Activated CD4-positive, alpha-beta T cell treated with anti-CD3 and anti-CD28 coated beads, Interleukin-2, amount 50 U/mL, for 24 hours (primary cell): ENCODE measurements at places on chromosomes 2 and 18.

GRCh38 chr18:59264651-59265245 is 8.5 kb downstream of the RAX start:
- no peak for DNase-seq

DNA sequence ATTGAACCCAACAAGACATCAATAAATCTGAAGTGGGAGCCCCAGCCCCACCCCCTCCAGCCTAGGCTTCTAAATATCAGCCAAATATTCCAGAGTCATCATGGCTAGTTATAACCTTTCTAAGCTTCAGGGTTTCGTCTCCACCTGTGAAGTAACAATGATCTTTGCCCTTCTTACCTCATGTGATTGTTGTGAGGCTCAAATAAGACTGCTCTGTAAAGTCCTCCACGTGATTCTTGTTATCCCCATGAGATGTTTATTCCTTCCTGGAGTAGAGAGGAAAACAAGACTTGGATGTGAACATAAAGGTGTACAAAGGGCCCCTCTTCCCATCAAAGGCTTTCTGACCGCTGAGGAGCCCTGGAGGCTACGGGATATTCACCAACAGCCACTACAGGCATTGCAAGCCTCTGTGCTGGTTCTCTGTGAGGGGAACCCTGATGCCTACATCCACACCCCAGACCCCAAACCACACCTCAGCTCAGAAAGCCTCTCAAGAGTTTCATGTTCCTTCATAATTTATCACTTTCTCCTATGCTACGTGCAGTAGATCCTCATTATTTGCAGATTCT is 20.1 kb upstream of the REEP1 start:
- DNase-seq = no peak

DNA sequence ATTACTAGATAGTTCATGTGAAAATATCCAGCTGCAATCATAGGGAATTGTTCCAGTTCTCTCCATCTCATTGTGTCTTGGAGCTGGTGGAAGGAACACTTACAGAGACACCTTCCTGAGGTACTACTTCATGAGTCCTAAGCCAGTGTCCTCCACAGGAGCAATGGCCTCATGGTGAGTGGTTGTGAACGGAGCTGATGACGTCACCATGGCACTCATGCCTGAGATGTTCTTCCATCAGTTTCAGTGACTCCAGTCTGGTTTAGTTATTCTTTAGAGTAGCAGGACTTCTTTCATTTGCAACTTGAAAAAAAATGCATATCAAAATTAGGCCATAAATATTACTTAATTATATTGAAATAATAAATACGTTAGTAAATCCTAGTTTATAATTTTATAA is 418.6 kb downstream of the ZNF521 start:
- no peak for DNase-seq

- no peak for DNase-seq
Measured at GRCh38 chr2:75155115-75155514, 44.2 kb downstream of the TACR1 start.

DNA sequence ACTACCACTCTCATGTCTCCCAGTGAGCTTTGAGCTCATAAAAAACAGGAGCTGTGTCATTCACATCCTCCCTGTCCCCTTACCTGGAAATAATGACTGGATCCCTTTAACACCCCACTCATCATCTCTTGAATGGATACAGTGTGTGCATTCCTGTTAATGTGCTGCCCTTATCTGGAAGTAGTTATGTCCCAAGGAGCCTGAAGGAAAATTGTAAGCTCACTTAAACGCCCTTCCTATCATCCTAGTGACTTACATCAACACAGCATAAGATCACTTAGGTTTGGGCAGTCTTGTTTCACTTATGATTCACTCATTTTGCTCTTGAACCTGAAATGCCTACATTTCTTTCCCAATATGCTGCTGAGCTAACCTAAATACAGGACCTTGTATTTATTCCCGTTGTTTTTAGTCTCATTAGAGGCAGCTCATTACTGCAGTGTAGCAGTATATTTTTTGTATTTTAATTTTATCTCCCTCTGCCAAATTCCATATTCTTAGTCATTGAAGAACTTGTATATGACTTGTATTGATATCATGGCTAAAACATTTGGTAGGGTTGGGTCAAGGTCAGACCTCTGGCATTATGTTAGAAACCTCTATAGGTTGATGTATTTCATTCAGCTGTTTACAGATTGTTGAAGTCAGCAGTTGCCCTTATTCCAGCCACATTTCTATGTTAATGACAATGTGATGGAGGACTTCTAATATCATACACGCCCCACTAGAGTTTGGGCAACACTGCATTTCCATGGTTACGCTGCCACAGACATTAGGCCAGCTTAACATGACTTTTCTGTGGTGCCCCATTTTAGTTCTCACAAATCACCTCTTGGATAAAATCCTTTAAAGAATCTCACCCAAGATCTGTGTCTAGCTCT is 72.9 kb downstream of the PKP4 start:
- DNase-seq = no peak

GRCh38 chr18:49804096-49804495 is 9.2 kb downstream of the ACAA2 start:
- no peak for DNase-seq

- DNase-seq = no peak
Measured at GRCh38 chr2:155958834-155959233, 373.7 kb downstream of the NR4A2 start.

- no peak for DNase-seq
Measured at GRCh38 chr2:69095305-69095704, 82.3 kb downstream of the ANTXR1 start.

GRCh38 chr18:48250362-48250907 is 158.7 kb downstream of the ZBTB7C start:
- no peak for DNase-seq

GRCh38 chr18:47689371-47689770 is 241.1 kb downstream of the SMAD2 start:
- no peak for DNase-seq

GRCh38 chr18:48605408-48605845 is 66.6 kb downstream of the CTIF start:
- DNase-seq = no peak

DNA sequence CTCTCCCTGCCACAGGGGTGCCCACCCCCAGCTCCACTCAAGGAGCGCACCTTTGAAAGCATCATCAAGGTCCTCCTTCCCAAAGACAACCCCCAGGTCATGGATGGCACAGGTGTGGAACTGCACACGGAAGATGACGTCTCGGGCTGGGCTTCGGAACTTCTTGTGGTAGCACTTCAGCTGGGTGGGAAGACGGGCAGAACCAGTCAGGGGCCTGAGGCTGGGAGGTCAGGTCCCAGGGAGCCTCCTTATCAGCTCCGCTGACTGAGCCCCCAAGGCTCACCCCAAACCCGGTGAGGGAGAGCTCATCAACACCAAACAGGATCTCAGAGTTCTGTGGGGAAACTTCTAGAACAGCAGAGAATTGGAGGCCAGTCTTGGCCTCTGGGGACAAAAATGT is 117.8 kb downstream of the TNS1 start:
- DNase-seq = no peak

GRCh38 chr2:204051476-204051875 is 114.9 kb downstream of the ICOS start:
- no peak for DNase-seq

DNA sequence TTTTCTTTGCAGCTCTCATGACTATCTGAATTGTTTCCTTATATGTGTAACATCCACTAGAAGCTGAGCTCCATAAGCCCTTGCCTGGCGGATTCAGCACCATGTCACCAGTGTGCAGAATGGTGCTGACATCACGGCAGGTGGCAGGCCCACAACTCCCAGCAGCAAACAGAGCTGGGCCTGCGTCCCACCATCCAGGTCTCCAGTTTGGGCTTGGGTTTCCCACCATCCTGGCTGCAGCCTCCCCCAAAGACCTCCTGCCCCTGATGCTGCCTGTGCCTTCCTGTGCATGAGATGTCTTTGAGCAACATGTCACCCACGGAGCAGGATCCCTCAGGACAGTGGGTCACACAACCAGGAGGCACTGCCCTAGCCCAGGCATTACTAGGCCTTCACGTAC is 113.1 kb downstream of the TNS1 start:
- DNase-seq = no peak

DNA sequence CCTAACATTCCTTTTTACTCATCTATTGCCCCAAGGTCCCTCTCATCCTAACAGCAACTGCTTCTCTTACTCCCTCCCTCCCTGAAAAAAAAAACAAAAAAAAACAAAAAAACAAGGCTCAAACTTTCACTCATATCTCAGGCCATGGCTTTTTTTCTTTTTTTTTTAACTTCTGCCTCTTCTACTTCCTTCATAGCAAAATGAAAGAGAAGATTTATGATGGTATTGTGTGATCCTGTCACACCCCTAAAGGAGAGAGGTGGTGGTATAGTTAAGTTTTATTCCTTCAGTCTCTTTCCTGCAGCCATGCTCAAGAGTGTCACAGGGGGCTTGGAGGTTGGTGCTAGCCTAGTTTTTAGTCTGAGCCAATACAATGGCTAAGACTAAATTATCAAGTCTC is 21.5 kb upstream of the EPC2 start:
- DNase-seq = no peak

DNA sequence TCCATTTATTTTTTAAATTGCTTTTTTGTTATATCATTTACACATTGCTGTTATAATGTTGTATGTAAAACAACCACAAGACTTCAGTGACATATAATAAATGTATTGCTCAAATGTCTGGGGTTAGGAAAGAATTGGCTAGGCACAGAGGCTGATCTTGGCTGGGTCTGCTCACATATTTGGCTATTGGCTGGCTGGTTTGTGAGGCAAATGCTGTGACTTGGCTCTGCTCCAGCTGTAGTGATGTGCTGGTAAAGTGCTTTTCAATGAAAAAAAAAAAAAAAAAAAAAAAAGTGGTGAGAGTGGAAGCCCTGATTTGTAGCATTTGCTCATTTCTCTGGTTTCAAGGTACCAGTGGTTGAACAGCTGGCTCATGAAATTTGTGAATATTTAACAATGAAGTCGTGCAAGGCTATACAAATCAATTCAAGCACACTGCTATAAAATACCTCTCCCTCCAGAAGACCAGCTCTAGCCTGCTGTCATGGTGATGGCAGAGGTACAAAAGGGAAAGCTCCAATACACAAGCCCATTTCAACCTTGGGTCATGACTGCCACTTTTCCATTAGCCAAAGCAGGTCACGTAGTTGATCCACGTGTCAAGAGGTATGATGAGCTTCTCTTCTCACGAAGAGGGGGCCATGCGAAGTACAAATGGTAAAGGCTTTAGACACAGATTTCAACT is 43.7 kb upstream of the RIT2 start:
- no peak for DNase-seq

DNA sequence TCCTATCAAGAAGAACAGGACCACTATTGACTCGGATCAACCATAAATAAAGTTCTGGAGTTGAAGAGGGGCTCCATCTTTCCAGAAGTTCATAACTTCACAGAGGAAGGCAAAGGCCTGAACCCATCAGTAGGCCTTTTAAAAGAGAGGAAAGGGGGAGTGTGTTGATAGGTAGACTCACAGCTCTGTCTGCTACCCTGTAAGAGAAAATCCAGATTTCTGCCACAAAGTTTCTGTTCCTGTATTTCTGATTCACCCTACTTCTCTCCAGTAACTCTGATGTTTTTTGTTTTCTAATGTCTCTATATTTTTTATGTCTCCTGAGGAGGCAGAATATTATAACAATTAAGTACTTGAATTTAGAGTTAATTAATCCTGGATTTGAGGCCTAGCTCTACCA is 564.0 kb downstream of the TNS1 start:
- no peak for DNase-seq

- no peak for DNase-seq
Measured at GRCh38 chr2:205782941-205783340, 100.6 kb downstream of the NRP2 start.

- DNase-seq = no peak
Measured at GRCh38 chr18:11289248-11289647, 139.9 kb upstream of the PIEZO2 start.

DNA sequence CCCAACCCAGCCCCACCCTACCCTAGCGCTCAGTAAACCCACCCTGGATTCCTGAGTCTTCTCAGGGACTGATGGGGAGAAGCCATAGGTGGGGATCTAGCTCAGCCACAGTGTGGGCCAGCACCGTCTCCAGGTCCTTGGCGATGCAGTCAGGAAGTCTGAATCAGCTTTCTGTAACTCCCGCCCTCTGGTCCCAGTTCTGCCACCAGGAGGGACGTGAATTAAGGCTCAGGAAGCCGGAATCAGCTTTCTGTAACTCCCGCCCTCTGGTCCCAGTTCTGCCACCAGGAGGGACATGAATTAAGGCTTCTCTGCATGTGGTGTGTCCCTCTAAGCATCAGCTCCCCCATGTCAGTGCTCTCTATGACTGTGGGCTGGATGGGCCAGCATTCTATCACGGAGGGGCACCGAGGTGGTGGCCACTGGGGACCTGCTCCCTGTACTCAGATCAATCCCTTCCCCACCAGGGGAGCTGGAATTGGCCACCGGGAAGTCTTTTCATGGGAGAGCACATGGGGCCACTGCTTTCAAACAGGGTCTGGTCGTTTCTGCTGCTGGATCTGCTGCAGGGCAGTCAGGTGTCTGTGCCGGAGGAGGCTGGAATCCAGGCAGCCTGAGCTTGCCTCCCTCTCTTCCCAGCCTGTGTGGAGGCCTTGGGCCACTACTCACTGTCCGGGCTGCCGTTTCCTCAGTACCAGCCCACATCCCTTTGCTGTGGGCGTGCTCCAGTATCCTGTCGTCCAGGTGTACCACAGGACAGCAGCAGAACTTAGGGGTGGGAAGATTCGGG is 24.7 kb downstream of the ASB18 start:
- no peak for DNase-seq

- no peak for DNase-seq
Measured at GRCh38 chr2:72833084-72833714, 7.4 kb upstream of the EXOC6B start.

DNA sequence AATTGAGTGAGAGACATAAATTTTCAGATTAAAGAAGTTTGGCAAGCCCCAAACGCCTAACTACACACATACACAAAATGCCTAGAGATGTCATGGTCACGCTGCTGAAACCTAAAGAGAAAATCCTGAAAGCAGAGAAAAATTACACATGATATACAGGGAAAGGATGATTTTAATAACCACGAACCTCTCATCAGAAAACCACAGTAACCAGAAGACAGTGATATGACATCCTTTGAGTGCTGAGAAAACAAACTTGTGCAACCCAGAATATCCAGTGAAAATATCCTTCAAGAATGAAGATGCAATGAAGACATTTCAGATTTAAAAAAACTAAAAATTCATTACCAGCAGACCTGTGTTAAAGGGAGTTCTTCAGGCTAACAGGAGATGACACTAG is 122.4 kb upstream of the LMAN1 start:
- DNase-seq = no peak

DNA sequence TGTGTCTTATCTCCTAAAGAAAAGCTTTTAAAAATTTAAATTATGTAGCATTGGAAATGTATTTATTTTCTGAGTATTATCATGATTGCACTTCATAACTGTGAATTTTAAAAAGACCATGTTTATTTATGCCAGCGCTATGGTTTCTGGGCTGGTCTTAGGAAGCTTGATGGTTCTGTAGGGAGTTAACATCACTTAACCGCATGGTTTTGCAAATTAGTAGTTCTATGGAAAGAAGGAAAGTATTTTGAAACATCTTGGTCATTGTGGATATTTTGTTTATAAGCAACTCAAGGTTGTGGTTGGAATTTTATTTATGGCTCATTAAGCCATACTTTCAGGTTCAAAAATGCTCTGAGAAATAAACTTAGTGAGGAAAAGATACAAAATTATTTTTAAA is 549.4 kb downstream of the STK39 start:
- no peak for DNase-seq

GRCh38 chr2:205766779-205767359 is 84.6 kb downstream of the NRP2 start:
- peak; percentile 44 for DNase-seq

GRCh38 chr2:11027195-11027594 is 115.5 kb downstream of the KCNF1 start:
- no peak for DNase-seq

- DNase-seq = no peak
Measured at GRCh38 chr18:24727685-24728084, 267.2 kb downstream of the HRH4 start.
